Uterus (tissue), 4 donors: ENCODE measurements at places on chromosomes 3 and 15.

DNA sequence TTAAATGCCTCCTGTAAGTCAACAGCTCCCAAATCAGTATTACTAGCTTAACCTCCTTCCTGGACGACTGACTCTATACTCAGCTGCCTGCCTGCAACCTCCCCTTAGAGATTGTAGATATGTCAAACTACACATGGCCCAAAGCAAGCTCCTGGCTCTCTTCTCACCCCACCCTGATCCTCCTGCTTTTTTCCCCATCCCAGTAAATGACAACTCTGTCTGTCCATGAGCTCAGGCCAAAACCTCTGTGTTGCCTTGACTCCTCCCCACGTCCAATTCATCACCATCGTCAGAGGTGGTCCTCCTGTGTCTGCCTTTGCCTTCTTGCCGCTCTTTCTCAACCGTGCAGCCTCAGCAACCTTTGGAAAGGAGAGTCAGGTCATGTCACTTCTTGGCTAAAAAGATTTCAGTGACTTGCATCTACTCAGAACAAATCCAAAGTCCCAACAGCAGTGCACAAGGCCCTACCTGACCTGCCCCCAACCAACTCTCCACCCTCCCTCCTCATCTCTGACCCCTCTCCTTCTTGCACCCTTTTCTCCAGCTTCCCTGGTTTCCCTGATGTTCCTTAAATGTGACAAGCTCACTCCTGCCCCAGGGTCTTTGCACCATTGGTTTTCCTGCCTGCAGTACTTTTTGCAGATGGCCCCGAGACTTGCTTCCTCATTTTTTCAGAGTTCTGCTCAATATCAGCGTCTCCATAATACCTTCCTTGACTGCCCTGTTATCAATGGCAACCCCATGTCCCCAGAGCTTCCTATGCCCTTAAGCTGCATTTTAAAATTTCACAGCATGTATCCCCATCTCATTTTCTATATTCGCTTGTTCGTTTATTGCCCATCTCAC is 52.8 kb downstream of the LSM3 start:
- DNase-seq: no peak

DNA sequence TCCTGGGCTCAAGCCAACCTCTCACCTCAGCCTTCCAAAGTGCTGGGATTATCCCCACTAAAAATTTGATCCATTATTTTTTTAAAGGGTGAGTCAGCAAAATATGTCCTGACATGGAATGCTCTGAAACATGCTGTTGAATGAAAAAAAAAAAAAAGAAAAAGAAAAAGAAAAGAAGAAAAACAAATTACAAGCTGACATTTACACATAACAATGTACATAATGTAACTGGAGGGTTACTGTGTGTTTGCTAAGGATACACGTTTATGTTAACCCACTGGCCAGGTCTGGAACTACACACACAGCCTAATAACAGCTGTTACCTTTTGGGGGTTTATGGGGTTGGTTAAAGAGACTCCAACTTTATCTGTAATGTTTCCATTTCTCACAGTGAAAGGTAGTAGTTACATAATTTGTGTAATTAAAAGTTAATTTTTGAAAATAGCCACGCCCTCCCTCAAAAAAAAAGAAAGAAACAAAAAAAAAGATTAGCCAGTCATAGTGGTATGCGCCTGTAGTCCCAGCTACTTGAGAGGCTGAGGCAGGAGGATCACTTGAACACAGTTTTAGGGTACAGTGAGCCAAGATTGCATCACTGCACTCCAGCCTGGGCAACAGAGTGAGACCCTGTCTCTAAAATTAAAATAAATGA is 3.1 kb upstream of the MESP2 start:
- DNase-seq: no peak

- no peak for DNase-seq
These were observed 97.5 kb downstream of the TCF12 start for GRCh38 chr15:57015897-57016296.

- no peak for DNase-seq
These were observed 51.8 kb downstream of the SLC12A8 start for GRCh38 chr3:125160606-125161371.

DNA sequence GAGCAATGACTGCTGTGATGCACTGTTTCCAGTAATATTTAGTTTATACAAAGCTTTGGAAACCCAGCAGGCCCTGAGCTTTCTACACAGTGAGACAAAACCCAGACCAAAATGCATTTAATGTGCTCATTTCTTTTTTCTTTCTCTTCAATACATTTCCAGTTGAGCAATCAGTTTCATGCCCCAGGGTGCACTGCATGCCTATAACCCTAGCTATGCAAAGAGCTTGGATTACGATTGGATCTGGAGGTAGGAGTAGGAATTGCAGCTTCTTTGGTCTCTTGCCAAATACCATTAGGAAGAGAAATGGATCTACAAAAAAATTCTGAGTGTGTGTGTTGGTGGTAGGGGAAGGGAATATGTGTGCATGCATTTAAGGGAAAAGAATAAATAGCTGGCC is 1001.4 kb downstream of the SQOR start:
- no peak for DNase-seq

- no peak for DNase-seq
These were observed 45.7 kb downstream of the EXOG start for GRCh38 chr3:38541806-38542205.

DNA sequence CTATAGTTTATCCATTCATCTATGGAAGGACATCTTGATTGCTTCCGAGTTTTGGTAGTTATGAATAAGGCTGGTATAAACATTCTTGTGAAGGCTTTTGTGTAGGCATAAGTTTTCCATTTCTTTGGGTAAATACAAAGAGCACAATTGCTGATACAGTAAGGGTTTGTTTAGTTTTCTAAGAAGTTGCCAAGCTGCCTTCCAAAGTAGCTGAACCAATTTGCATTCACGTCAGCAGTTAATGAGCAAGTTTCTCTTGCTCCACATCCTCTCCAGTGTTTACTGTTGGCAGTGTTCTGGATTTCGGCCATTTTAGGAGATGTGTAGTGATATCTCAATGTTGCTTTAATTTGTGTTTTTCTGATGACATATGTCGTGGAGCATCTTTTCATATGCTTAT is 34.2 kb downstream of the GABRA5 start:
- DNase-seq: no peak

- DNase-seq: no peak
These were observed 28.6 kb downstream of the TFDP2 start for GRCh38 chr3:142120707-142121106.

DNA sequence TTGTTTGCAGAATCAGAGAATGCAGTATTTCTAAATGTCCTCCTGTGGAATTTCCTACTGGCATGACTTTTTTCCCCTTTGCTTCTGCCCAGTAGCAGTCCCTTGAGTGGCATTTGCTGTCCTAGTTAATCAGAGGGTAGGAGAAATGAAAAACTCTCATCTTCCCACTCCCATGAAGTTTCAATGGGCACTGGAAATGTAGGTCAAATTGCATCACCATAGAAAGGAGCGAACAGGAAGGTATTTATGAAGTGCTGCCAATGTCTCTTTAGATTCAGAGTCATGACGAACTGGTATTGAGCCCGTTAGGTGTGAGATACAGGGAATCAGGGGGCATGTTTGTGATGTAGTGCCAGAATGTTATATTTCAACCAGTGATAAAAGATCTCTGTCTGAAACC is 23.2 kb downstream of the ATXN7 start:
- no peak for DNase-seq

- DNase-seq: no peak
These were observed 113.8 kb upstream of the P2RY1 start for GRCh38 chr3:152720951-152721718.

DNA sequence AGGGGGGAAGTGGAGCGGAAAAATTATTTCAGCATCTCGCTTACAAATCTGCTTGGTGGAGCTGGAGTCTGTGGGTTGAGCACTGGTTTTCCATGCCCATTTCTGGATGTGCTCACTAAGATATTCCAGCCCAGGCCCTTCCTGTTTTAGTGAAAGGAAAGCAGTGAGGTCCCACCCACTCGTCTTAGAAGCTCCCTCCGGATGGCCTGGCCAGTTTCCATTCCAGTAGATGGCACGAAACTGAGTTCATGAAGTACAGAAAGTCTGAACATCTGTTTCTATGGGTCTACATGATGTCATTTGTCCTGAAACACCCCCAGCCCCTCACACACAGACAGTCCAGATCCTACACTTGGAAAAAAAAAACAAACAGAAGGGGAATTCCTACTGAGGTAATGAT is 31.9 kb upstream of the THSD4 start:
- peak; percentile 68 for DNase-seq

DNA sequence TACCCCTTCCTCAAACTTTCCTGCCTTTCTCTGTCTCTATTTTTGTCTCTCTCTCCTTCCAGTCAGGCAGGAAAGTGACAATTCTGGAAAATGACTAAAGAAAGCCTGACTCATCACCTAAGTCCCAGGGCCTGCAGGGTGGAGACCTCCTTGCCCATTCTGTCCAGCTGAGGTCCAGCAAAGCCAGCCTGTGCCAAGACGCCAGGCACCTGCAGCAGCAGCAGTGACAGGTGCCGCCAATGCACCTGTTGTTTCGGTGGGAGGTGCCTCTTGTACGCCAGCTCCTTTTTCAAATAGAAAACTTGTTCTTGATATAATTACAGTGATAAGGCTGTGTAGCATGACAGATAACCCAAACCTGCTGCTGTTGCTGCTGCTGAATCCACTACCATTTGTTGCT is 501.3 kb downstream of the NTRK3 start:
- DNase-seq: no peak

GRCh38 chr15:85897207-85897894 is 102.6 kb upstream of the KLHL25 start:
- no peak for DNase-seq

DNA sequence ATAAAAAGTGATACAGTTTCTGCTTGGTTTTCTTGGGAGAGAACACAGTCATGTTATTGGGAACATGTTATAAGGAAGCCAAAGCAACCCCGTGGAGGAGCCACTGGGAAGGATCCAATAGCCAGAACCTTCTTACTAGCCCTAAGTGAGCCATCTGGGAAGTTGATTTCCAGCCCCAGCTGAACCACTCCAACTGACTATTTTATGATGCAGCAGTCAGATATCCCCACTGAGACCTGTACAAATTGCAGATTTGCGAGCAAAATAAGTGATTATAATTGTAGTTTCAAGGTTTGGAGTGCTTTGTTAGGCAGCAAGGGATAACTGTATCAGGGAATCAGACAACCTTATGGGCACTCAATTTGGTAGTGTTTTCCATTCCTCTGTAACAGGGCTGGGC is 43.3 kb upstream of the ZPLD1 start:
- DNase-seq: no peak

DNA sequence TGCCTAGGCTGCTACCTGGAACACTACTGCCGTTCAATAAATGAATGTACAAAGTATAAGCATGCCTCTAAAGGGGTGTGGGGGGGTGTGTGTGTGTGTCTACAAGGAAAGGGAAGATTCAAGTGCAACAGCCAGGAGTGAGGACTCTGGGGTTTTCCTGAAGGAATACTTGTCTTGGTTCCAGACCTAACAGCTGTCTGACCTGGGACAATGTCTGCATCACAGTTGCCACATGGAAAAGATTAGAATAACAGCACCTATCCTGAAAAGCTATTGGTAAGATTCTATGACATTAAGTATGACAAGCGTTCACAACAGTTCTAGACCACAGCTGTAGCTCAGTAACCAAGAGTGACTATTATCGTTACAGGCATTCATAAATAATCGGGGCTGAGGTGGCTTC is 345.2 kb downstream of the FOXP1 start:
- DNase-seq: no peak

- DNase-seq: no peak
These were observed 278.5 kb upstream of the RASGRP1 start for GRCh38 chr15:38843051-38843501.

- no peak for DNase-seq
These were observed 4.6 kb downstream of the MCCC1 start for GRCh38 chr3:183094711-183095110.

GRCh38 chr3:127787571-127788365 is 34.5 kb downstream of the MGLL start:
- no peak for DNase-seq

DNA sequence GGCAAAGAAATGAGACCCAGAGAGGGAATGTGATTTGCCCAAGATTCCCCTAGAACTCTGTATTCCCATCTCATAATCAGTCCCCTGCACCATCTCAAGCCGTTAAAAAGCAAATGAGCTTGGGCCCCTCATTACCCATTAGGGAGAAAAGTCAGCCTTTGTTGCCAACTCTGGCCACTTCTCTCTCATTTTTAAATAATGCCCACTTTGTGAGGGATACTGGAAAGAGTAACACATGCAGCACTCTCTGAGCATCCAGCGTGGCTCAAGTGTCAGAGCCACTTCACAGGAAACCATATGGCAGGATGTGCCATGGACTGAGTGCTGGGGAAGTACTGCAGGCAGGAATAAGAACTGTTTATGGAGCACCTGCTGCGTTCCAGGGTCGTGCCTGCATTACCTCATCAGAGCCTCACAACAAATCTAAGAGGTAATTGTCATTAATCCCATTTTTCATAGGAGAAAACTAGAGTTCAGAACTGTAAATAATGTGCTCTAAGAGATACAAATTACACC is 49.8 kb upstream of the SLC6A1 start:
- no peak for DNase-seq

- no peak for DNase-seq
These were observed at the start of gene EFHB for GRCh38 chr3:19934098-19934566. TSS of gene EFHB (minus strand) at chr3:19934217. CDS start at chr3:19934018, 199 bp downstream.

DNA sequence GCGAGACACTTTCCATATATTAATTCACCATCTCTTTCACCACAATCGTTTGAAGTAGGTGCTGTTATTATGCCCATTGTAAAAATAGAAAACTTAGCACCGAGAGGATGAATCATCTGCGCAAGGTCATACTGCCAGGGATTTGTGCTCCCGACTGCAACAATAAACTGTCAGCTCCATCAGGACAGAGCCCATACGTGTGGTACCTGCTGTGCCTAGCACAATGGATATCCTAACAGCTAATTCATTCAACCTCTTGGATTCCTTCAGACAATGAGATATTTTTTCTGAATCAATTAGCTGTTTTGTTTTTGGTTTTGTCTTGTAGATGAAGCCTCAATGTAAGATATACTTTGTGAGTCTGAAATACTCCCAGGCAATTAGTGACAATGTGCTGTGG is 32.3 kb upstream of the PROK2 start:
- no peak for DNase-seq

- DNase-seq: no peak
These were observed 162.1 kb upstream of the LYSMD4 start for GRCh38 chr15:99895189-99895955.
